KG1 (cell line): ENCODE measurements at places on chromosomes 11 and 22.
A peak's percentile ranks its signal among the peaks of the same experiment; 100 is the strongest.

- DNase-seq, result no peak
Measured at GRCh38 chr11:114293201-114293711, 2.9 kb upstream of the NNMT start.

DNA sequence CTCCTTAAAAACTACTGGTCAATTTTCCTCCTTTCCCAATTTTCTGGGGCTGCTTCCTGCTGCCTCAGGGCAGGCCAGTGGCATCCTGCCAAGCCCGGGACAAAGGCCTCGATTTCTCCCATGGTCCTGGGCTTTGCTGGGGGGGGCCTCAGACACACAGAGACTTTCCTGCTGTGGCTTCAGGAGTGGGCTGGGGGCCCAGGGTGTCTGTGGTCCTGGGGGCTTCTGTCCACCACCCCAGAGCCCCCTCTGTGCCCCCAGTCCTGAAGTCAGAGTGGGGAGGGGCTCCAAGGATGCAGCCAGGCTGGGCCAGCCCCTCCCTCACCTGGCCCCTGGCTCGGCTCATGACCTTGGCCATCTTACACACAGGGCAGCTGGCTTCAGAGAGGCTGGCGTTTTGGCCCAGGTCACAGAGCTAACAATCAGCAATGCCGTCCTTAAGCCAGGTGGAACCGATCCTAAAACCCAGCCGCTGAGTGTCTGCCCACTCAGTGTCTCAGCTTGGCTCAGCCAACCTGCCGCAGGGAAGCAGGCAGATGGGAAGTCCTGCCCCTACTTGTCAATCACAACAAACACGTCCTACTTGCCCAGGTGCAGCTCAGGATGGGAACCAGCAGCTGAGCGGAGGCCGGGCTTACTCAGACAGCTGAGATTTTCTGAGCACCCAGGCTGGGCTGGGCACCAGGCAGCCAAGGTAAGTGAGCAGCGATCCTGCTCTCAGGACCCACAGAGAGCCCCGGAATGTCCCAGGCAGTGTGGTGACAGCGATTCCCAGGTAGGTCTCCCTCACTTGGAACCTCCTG lies 34.6 kb downstream of the OSBPL5 start:
- DNase-seq, result no peak

DNA sequence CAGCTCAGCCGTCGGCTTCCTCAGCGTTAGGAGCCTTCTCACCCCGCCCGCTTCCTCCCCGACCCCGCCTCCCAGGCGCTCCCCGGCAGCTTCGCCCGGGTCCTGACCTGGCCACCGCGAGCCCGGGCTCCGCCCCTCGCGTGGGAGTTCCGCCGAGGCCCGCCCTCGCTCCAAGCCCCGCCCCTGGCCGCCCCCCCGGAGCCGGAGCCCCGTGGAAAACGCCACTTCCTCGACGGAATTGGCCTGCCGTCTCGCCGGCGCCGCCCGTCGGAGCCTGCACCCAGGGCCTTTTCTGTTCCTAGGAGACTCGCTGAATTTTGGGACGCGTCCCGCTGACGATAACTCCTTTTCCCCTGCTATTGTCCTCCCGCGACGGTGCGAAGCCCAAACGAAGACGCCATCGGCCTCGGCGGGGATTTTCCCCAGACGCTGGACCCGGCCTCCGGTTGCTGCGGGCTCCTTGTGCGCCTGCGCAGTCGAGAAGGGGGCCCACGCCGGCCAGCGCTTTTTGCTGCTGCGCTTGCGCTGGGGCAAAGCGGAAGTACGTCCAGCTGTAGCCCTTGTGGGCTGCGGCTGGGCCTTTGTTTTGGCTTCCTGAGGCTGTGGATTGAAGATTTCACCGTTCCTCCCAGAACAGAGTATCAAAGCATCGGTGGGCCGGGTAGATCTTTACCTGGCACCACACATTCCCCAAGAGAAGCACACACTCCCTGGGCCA lies 10.0 kb downstream of the RELA start:
- DNase-seq, result peak; percentile 97

DNA sequence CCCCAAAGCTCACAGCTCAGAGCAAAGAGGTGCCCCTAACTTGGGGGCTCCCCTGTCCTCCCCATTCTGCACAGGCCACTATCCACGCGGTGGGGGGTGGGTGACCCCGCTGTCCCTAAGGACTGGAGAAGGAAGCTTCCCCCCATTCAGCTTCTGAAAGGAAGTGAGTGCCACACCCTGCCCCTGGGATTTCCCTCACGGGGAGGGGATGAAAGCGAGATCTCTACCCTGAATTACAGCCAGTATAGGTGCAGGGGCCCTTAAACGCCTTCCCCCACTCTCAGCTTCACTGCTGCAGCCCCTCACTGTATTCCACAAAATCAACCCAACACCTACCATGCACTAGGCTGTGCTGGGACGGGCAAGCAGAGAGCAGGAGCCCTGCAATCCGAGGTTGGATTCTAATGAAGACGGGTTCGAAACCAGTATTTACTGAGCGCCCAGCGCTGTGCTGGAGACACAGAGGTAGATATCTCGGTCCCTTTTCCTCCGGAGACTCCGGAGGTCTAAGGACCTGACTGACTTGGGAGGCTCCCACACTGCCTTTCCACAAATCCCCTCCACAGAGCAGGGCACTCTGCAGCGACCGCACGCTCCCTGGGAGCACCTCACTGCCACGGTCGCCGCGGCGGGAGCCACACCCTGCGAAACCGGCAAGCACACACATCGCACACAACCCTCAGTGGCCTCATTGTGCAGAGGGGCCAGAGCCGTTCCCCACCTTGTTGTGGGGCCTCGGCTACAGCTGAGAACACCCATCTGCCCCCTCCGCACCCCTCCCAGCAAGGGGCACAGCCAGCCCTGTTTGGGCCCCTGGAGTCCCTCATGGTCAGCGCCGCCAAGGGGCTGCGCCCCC lies 1.8 kb downstream of the AHNAK start:
- DNase-seq, result no peak

DNA sequence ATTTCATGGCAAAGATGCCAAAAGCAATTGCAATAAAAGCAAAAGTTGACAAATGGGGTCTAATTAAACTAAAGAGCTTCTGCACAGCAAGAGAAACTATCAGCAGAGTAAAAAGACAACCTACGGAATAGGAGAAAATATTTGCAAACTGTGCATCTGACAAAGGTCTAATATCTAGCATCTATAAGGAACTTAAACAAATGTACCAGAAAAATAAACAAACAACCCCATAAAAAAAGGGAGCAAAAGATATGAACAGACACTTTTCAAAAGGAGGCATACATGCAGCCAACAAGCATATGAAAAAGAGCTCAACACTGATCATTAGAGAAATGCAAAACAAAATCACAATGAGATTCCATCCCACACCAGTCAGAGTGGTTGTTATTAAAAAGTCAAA lies 60.3 kb downstream of the AASDHPPT start:
- no peak for DNase-seq

DNA sequence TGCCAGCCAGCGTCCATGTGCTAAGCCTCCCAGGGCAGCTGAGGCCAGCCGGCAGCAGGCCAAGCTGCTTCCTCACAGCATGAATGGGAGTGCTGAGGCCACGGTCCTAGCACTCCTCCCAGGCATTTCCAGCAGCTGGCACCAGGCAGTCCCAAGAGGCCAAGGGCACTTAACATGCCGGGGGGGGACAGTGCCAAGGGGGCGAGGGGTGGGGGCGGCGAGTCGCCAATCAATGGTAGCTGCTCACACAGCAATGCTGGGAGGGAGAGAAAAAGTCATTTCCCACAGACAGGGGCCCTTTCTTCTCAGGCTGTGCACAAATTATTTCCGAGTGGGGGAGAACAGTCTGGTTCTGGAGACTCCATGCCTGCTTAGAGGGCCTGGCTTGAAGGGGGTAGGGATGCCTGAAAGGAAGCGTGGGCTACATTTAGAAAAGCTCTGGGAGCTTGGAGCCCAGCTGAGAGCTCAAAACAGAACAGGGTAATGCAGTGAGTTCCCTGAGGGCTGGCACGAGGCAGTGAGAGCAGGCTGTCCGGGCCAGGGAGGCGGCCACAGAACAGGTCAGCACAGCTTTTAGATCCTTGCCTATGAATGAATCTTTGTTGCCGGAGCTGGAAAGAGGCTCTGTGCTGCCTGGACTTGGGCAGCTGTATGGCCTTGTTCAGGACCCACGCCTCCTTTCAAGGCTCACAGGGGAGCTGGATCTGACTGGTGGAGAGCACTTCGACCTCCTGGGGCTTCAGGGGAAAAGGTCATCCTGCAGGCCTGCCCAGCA lies 14.4 kb upstream of the TBC1D10A start:
- no peak for DNase-seq

DNA sequence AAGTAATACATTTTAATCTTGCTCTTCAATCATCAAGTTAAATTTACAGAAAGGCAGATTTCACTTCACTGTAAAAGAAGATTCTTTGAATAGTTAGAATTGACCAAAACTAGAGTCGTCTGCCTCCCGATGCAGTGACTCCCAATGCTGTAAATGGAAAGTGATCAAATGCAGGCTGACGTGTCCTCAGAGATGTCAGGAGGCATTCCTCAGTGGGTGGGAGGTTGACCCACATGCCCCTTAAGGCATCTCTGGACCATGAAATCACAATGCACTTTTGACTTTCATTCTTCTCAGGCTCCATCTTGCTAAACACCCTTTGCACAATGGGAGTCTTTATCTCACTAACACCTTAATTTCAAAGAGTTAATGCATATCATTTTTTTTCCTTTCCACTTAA lies 19.0 kb upstream of the CECR2 start:
- no peak for DNase-seq
